ENCODE measurements at places on chromosomes 6 and 20.

GRCh38 chr6:17107863-17108262 lies 6.0 kb downstream of the STMND1 start:
- DNase-seq: no peak

DNA sequence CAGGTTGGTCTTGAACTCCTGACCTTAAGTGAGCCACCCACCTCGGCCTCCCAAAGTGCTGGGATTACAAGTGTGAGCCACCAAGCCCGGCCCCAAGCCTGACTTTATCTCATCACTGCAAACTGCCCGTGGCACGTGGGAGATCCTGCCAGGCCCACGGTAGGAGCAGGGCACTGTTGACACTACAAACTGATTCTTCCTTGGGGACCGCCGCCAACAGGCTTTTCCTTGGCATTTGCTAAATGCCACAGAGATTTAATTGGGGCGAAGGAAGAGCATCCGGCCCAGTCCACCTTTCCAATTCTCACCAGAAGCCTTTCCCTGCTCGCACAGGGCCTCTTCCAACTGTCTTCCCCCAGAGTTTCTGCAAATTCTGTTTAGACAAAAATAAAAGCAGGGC lies 11.0 kb downstream of the ATP9A start:
- no peak for DNase-seq

DNA sequence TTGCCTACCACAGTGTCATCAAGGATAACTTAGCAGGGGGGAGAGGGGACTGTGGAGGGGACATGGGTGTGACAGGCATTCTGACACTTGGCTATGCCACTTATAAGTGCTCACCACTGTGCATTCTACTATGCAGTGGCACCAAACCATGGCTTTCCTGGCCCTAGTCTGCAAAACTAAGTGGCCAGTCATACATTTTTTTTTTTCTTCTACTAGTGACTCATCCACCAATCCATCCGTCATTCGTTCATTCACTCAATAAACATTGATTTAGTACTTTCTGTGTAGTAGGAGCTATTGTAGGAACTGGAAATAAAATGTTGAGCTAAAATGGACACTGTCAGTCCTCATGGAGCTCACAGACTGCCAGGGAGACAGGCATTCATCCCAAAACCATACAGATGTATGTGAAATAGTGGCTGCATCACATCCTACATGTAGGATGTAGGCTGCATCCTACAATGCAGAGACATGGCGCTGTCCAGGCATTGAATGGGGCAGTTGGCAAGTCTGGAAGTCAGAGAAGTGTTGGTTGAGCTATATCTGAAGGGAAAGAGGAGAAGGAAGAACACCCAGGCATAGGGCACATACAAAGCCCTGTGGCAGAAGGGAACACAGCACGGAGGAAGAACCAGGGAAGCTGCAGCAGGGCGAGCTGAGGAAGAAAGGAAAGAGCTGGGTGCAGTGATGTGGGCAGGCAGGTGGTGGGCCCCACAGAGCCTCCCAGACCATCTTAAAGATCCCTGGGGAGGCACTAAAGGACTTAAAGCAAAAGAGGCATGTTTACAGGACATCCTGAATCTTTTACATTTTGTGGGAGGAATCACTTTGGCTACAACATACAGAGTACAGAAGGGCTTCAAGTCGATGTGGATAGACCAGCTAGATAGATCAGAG lies 224.4 kb downstream of the UST start:
- DNase-seq: no peak

GRCh38 chr20:57658833-57659516 lies 38.7 kb upstream of the ZBP1 start:
- no peak for DNase-seq

DNA sequence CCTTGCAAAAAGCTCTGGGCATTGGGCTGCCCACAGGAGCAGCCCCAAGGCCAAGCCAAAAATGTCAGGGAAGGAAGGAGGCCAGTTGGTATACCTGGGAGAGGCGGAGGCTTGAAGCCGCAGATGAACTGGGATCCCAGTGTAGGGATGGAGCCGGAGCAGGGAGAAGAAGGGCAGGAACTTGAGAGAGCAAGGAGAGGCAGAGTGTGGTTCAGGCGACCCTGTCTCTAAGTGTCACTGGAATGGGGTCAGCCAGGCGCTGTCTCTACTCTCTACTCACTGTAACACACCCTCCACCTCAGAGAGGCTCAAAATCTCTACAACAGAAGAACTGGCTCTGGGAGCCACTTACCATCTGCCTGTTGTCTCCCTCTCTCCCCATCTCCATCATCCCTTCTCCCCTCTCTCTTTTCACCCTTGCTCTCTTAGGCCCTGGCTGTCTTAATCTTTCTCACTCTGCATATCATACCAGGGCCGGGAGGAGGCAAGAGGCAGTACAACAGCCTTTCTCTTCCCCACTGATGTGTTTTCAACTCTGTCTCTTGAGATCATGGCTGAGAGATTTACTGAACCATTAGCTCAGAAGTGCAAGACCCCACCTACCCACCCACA lies 93.3 kb downstream of the CRYBG1 start:
- DNase-seq: no peak

- DNase-seq: no peak
Observed at GRCh38 chr20:50471231-50471630, 39.0 kb upstream of the PTPN1 start.

DNA sequence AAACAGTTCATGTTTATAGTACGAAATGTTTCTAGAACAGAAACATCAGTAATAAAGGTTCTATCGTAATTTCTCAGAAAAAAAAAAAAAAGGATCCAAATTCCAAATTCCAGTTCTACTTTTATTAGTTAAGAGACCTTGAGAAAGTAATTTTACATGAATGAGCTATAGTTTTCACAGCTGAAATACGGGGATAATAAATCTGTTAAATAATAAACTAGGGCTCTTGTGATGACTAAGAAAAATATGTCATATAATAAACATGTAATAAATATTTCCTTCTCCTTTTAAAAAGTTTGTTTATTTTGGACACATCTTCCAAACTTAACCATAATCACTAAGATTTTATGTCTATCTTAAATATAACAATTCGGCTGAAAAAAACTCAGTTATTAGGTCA lies 17.8 kb downstream of the RARS2 start:
- no peak for DNase-seq

GRCh38 chr20:38152175-38152620 lies 12.9 kb downstream of the TGM2 start:
- no peak for DNase-seq

DNA sequence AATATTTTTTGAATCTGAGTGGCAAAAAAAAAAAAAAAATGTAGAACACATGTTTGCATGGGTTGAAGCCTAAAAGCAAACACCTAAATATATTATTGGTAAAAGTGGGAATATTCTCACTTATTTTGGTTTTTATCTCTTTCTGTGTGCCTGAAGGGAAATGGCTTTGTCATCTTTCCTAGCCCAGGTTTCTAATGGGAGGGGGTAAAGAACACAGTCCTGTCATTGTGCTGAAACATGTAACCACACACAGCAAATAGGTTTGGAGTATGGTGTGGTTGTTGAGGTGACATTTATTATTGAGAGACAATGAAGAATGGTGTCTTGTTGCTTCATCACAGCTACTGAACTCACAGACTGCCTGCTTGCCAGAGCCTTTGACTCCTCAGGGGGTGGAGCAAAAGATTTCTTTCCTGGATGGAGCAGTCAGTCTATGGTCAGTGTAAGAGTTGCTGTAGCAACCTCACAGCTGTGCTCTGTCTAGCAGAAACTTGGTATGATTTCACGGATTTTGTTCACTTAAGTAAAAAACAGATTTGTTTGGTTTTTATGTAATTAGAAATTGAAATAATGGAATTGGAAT lies 70.2 kb downstream of the CEP57L1 start:
- no peak for DNase-seq

GRCh38 chr20:19875376-19876221 lies 117.5 kb downstream of the RIN2 start:
- no peak for DNase-seq

GRCh38 chr20:5735845-5736510 lies 14.2 kb upstream of the SHLD1 start:
- DNase-seq: no peak

- DNase-seq: no peak
Observed at GRCh38 chr6:2216794-2217383, 28.5 kb downstream of the GMDS start.

DNA sequence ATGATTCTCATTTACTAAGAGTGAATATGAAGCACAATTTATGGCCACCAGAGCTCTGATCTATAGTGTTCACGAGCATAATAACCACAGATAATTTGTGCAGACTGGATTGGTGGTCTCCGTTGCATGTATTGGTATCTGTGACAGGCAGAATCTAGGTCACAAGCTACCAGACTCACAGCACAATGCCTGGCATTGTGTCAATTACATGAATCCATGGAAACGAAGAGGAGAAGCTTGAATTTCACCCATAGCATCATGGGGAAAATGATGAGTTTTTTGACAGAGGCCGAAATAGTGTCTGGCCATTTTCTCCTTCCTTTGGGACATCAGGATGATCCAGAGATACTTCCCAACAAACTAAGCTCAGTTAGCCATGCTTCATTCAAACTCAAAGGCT lies 52.3 kb upstream of the TMEM170B start:
- no peak for DNase-seq

- DNase-seq: no peak
Observed at GRCh38 chr6:25637960-25638434, 14.0 kb upstream of the SCGN start.

- no peak for DNase-seq
Observed at GRCh38 chr6:31386977-31387376, 16.4 kb upstream of the MICA start.

- no peak for DNase-seq
Observed at GRCh38 chr6:53424300-53424699, 75.5 kb upstream of the ELOVL5 start.

GRCh38 chr6:27178407-27178730 lies 69.1 kb upstream of the PRSS16 start:
- no peak for DNase-seq

DNA sequence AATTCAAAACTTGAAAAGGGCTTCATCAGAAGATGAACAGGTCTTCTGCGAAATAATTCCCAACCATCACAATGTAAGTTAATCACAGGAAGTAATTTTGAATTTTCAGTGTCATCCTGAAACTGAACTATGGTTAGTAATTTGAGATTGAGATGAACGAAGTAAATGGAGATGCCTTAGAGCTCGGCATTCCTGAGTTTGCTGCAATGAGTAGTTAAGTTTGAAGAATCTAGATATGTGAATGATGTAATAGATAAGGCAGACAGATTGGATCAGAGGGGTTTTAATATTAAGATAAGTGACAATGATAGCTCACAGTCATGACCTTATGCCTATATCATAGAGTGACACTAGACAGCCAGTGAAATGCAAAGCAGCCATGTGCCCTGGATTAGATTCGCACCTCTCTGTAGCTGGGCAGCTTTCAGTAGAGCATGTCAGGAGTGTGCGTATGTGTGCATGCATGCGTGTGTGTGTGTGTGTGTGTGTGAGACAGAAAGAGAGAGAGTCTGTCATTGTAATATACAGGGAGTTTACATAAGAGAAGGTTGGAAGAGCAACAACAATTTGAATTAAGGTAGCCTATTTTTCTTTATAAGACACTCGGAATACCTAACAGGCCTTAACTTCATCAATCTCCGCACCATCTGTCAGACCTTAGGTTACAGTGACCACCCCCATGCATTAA lies 233.0 kb downstream of the GMPR start:
- DNase-seq: no peak

All from esophagus squamous epithelium (tissue), 5 donors.